ENCODE measurements at places on chromosomes 1 and 21.

DNA sequence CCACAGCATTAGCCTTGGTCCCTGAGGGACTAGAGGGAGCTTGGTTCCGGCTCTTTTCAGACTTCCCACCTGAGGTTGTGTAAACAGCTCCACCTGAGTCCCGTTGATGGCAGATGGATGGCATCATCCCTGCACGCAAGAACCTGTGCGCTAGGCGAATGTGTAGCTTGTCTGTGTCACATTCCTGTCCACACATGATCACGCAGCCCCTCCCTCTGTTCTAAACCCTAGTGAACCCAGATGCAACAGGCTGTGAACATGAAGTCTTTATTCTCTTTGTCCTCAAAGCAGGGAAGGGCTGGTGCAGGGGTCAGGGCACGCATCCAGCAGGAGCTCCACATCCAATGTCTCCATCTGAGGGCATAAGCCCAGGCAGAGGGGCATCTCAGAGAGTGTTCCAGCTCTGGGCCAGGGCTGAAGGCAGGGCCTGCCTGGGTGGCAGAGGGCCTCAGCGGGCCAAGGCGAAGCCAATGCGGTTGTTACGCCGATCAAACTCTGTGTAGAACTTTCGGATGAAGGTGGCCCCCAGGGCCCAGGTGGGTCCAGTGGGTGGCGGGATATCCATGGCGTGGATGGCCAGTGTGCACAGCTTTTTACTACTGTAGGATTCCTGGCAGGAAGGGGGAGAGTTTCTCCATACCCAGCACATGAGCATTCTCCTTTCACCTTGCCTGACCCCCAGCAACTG lies 2.9 kb upstream of the ETNK2 start:
- no peak for DNase-seq

DNA sequence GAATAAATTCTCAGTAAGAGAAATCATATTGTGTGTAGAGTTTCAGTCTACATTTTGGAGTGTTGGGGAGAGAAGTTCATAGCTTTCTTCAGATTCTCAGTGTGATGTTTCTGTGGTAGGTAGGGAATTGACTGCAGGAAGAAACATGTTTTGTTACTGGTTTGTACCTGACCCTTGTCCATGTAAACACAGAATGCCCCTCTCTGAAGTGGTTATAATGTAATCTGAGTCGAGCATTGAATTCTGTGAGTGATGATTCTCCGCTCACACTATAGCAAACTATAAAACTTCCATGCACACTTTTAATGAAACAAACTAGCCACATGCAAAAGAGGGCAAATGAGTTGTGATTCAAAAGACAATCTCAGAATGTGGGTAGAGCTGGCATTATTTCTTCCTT lies 433.2 kb downstream of the USP25 start:
- DNase-seq: no peak

DNA sequence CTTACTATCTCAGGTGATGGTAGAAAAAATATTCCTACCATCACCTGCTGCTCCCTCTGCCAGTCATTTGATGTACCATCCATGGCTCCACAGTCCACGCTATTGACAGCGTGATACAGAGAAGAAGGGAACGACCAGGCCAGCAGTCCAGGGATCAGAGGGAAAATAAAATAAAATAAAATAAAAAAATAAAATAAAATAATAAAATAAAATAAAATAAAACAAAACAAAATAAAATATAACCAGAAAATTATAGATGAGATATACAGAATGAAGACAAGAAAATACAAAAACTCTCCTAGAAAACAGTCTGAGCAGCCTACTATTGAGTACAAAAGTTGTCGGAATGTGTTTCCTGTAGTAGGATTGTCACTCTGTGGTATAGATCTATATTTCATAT lies 619.4 kb upstream of the TMPRSS15 start:
- DNase-seq: no peak

DNA sequence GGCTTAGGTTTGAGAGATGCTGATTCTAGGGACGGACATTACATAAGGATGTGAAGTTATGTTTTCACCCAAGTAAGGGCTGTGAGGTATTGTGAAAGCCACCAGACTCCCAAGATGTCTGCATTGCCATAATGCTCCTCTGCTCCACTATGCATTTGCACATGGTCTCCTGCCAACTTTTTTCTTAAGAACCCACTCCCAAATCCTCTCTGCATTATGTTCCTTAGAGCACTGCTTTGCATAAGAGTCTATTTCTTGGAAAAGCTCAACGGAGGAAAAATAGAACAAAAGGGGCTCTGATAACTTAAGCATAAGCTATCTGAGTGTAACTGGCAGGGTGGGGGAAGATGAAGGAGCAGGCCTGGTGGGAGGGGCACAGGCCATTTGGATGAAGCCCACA lies 5.0 kb upstream of the CACNA1E start:
- no peak for DNase-seq

- DNase-seq: no peak
These were observed 14.4 kb downstream of the TMPRSS3 start for GRCh38 chr21:42381347-42381984.

DNA sequence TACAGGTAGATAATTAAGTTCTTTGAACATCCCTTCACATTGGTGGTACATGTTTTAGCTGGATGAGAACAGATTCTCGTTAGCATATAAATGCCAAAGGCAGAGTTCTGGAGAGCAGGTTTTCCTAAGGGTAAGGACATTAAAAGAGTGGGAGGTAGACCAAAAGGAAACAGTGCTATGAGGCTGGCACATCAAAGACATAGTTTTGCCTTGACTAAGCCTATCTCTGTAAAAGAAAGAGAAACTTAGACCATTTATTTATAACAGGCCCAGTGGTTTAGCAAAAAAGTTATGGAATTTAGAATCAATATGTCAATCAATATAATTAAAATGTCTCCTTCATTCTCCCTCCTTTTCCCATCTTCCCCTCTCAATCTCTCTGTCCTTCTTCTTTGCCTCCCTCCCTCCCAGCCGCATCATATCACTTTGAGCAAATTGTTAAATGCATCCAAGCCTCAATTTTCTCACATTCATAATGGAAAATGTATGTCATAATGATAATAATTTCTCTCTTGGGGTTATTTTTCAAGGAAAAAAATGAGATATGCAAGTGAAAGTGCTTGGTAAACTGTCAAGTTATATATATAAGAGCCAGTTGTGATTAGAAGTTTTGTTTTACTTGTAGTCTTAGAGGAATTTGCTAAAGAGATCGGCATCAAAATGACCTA lies 209.9 kb upstream of the SGIP1 start:
- DNase-seq: no peak

- no peak for DNase-seq
These were observed 21.4 kb upstream of the RNF11 start for GRCh38 chr1:51214615-51215131.

DNA sequence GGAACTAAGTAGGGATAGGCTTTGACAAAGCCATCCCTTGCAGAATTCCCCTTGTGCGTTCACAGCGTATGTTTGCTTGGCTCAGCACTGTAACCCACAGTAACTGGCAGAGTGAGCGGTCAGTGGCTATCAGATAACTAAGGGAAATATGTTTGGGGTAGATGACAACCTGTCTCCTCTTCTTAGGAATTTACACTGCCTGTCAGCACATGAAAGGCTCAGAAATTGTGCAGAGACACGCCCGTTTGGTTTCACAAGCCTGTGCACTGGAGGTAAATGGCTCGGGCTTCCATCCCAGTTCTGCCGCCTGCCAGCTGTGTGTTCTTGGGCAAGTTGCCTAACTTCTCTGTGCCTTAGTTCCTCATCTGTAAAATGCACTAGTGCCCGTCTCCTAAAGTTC lies 101.2 kb downstream of the PRDM2 start:
- DNase-seq: no peak

GRCh38 chr1:66552829-66553228 lies 18.9 kb downstream of the SGIP1 start:
- no peak for DNase-seq

- no peak for DNase-seq
These were observed 12.9 kb upstream of the SOX13 start for GRCh38 chr1:204059970-204060369.

DNA sequence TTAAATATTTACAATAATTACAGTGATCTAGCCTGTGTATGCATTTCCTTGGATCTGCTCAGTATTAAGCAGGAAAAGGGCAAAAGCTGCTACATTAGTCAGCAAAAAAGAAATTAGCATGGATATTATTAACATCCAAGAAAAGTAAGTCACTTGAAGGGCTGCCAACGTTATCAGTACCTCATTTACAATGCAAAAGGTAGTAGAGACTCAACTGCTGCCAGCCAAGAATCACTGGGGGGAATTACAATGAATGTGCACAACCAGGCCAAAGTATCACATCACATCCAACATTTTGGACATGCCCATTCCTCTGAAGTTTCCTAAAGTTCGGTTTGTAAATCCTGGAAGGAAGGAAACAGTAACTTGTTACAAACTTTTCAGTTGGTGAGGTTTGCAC lies 1.9 kb downstream of the CNN3 start:
- DNase-seq: no peak

DNA sequence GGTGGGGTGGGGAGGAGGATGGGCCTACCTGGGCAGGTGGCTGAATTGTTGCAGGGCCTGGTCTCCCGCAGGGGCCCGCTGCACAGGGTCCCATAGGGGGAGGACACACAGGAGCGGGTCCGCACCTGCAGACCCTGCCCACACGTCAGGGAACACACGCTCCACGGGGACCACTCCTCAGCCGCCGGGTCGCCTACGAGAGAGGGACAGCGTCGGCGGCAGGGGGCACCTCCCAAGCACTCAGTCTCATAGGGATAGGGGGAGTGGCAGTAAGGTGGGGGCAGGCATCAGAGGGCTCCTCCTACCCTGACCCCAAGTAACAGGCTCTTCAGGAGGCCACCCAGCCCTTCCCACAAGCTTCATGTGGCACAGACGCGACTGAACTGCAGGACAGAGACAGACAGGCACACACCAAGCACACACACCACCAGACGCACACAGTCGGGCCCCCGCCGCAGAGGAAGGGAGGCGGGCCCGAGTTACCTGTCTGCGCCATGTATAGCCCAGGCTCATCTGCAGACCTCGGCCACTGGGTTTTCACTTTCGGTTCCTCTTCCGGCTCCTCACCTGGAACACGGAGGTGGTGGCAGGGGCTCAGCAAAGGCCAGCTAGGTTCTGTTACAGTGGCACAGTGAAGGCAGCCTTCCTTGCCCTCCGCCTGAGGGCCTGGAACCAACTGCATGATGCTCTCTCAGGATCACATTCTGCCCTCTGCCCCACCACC lies 19.8 kb downstream of the ADGRB2 start:
- no peak for DNase-seq

DNA sequence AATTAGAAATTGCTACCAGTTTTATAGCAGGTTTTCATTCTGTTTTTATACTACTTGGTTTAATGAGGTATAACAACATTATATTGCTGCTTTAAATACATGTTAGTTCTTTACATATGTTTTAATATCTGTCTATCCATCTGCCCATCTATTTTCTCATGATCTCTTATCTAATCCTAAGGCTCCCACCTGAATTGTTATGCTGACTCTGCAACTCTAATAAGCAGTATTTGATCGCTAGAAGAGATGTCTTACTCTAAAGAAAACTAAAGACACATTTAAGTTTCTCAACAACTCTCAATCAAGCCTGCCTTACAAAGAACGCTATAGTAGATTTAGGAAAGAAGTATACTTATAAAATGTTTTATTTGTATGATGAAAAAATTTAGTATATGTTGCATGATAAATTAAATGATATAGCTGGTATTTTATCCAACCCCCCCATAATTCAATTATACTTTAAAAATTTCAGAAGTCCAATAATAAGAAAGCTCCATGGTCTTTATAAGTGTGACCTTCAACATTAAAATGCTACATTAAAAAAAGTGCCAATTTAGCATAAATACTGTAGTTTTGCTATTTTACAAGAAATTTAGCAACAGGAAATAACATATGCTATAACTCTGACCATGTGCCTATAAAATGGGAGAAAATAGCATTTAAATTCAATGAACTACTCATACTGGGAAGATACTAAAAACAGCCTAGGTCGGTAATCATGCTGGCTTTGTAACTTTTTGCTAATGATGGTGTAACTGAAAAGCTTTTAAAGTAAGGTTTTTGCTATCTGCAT lies 180.3 kb downstream of the NEGR1 start:
- DNase-seq: no peak

DNA sequence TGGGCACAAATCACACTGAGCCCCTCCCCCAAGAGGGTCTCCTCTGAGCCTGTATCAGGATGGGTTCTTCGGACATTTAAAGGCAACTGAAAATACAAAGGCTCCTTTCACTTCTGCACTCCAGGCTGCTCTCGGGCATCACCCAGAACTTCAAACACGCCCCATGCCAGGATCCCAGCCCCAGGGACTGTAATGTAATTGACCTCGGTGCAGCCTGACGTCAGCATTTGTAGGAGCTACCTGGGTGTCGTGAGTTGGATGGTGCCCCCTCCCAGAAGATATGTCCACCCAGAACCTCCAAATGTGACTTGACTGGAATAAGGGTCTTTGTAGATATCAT lies 95.2 kb downstream of the PSMG1 start:
- DNase-seq: no peak

DNA sequence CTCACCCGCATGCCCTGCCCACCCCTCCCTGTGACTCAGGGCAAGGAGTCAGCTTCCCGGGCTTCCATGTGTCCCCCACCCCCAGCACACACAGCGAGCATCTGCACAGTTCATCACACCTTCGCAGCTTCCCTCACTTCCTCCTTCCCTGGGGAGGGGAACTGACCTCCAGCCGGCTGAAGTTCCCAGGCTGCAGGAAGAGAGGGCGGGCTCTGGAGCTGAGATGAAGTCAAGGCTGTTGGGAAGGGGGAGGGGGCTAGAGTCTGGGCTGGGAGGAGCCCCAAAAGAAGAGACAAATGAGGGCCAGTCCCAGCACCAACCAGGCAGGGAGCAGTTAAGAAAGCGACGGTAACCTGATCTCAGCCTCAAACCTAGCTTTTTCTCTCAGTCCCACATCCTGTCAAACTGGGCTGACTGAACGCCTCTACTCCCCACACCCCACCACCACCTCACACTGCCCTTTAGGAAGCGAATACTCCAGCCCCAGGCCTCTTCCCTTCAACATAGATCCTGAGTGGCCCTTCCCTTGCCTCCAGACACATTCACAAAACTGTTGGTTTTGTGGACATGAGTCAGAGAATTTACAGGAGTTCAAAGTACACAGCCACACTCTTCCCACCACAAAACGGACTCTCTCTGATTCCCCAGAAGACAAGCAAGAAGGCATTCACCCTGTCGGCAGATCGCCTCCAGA lies 1.8 kb downstream of the RHOC start:
- no peak for DNase-seq

GRCh38 chr1:231272880-231273279 lies 31.9 kb downstream of the GNPAT start:
- no peak for DNase-seq

DNA sequence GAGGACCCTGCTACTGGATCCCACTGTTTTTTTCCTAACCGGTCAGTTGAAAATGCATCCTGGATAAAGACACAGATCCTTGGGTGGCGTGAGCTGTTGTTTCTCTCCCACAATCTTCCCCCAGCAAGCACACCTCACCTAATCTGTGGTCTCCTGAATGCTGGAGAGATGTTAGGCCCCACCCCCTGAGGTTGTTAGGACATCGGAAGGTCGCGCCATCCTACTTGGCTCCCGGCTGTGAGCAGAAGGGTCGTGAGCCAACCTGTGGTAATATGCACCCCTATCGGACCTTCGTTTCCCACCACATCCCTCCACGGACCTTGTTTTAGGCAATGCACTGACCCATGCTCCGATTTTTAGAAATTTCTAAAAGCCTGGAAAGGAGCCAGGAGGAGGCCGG lies 89.9 kb upstream of the IPO9 start:
- DNase-seq: no peak

GRCh38 chr1:8544644-8545043 lies 226.7 kb downstream of the SLC45A1 start:
- no peak for DNase-seq

Measured in stimulated activated CD4-positive, alpha-beta T cell treated with anti-CD3 and anti-CD28 coated beads, TNF-alpha, amount 100 ng/mL, for 4 hours (primary cell).